GM23338 (cell line): ENCODE measurements at places on chromosomes 2 and 18. TPM values are rescaled to one million over a fixed set of nuclear protein-coding genes. Genes with fewer than 3 reads are reported as not detected.

GRCh38 chr2:105279126-105279525 is 37.6 kb downstream of the GPR45 start:
- DNase-seq = no peak

DNA sequence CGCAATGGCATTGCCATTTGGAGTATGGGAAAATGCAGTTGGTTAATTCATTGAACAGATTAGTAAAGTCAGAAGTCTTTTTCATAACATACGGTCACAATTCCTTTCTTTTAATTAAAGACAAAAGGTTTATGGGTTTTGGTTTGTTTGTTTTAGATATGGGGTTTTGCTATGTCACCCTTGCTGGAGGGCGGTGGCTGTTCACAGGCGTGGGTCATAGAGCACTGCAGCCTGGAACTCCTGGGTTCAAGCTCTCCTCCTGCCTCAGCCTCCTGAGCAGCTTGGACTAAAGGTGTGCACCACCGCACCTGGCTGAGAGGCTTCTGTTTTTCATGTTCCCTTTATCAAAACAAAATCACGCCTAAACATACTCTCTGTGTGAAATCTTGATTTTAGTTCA is 18.7 kb upstream of the ELAC1 start:
- no peak for DNase-seq

DNA sequence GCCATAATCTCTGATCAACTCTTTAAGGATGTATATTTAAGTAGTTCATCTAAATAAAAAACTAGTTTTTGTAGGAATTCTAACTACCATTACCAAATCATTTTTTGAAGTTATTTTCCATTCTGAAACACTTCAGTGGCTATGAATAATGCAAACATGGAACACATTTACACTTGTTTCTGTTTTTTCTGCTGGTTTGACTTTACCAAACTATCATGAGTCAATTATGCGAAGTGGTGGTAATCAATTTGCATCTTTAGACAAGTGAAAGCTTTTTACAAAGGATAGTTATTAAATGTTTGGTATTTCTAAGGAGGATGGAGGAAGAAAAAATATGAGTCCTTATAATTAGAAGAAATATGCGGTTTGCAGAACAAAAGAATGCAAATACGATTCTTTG is 202.0 kb upstream of the MMADHC start:
- DNase-seq = no peak

DNA sequence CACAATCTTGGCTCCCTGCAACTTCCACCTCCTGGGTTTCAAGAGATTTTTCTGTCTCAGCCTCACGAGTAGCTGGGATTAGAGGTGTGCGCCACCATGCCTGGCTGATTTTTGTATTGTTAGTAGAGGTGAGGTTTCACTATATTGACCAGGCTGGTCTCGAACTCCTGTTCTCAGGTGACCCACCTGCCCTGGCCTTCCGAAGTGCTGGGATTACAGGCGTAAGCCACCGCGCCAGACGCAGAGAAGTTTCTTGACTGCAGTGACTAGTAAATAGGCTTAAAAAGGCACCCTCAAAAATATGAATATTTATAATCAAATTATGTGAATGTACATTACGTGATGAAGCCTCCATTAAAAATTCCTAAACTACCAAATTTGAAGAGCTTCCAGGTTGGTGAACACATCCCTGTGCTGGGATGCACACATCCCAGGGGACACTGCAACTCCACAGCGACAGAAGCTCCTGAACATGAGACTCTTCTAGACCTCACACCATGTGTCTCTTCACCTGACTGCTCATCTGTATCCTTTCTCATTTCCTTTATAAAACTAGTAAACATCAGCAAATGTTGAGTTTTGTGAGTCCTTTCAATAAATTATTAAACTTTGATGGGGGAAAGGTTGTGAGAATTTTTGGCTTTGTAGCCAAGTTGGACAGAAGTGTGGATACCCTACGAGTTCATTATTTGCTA is 203.3 kb upstream of the SPOPL start:
- no peak for DNase-seq

DNA sequence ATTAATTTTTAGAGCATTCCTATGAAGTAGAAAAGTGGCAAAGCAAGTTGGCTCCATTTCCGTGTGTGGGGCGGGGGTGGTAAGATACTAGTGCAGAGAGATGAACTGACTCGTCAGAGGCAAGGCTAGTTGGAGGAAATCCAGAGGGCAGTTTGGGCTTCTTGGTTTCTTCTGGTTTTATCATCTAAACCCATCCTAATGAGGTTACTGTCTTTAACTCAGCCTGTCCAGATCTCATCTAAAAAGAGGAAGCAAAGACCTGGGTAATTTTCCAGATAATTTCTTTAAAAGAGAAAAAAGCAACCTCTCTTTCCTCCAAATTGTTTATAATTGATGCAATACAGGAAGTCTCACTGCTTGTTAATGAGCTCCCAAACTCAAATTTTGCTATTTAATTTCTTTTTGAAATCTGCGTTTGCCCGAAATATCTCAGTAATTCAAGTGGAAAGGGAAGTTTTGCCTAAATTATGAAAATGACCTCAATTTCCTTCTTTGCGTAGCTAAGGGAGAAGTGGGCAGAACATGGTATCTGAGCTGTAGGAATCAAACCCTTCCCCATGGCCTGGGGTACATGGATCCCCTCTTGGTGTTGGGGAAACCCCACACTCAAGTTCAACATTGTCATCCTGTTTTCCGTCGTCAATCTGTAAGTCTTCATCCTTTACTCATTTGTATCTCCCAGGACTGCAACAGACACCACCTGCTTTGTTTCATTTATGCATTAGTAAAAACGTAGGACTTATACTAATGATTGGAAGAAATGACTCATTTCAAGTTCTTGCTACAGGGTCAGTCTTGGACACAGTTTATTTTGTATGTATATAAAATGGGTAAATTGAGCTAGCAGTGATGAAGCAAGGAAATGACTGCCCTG is 89.1 kb upstream of the KLF7 start:
- no peak for DNase-seq

GRCh38 chr2:52034706-52035105 is 1002.8 kb upstream of the NRXN1 start:
- DNase-seq = peak; percentile 27

DNA sequence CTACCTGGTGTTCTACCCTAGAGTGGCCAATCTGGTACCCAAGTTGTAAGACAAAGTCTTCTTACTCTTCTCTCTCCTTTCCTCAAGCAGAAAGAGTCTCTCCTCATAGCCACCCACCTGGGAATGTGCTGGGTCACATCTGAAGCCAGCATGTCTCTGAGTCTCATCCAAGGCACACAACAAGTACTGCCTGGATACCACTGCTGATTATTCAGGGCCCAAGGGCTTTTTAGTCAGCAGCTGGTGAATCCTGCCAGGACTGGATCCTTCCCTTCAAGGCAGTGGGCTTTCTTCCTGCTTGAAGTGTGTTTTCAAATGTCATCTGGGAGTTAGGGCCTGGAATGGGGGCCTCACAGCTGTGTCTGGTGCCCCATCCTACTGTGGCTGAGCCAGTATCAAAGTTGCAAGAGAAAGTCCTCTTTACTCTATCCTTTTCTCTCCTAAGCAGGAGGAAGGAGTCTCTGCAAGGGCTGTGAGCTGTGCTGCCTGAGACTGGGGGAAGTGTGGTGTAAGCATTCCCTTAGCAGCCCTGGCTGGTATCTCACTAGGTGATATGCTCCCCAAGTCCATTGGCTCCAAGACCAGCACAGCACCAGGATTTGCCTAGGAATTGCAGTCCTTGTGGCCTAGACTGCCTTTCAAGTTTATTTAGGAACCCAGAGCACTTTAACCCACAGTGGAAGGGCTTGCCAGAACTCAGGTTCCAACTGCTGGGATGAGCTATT is 27.2 kb downstream of the OXER1 start:
- no peak for DNase-seq

DNA sequence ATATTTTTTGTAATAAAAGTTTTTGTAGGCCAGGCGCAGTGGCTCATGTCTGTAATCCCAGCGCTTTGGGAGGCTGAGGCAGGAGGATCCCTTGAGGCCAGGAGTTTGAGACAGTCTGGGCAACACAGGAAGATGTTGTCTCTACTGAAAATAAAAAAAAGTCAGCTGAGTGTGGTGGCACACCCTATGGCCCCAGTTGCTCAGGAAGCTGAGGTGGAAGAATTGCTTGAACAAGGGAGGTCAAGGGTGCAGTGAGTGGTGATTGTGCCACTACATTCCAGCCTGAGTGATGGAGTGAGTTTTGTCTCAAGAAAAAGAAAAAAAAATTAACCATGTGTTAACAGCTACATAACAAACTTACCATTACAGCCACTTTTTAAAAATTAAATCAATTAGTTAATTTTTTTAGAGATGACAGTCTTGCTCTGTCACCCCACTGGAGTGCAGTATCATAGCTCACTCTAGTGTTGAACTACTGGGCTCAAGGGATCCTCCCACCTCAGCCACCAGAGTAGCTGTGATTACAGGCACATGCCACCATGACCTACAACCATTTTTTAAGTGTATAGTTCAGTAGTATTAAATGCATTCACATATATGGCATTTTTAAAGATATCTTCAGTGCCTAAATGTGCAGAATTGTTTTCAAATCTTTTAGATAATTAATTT is 67.2 kb upstream of the ACYP2 start:
- no peak for DNase-seq

- DNase-seq = no peak
Observed at GRCh38 chr2:160934991-160935390, 225.2 kb upstream of the TANK start.

Gene CHRND
- total RNA-seq = 0.10 TPM in 1 of 2 replicates, not detected in the other
